ENCODE measurements at places on chromosomes 6 and 20. TPM values are rescaled to one million over a fixed set of nuclear protein-coding genes. Genes with fewer than 3 reads are reported as not detected.

The FOXQ1 gene
- 2.2 TPM for polyA plus RNA-seq

GRCh38 chr6:7541175-7542064 lies at the start of gene DSP:
TSS of gene DSP (plus strand) at chr6:7541671. CDS start at chr6:7541916, 245 bp downstream.
- peak; percentile 55 for DNase-seq

GRCh38 chr20:37384683-37385174 lies 38.8 kb downstream of the SRC start:
- peak; percentile 69 for DNase-seq

- no peak for DNase-seq
Measured at GRCh38 chr6:155400654-155400965, 55.0 kb downstream of the NOX3 start.

- no peak for DNase-seq
Measured at GRCh38 chr6:127463056-127463455, 3.9 kb upstream of the KIAA0408 start.

DNA sequence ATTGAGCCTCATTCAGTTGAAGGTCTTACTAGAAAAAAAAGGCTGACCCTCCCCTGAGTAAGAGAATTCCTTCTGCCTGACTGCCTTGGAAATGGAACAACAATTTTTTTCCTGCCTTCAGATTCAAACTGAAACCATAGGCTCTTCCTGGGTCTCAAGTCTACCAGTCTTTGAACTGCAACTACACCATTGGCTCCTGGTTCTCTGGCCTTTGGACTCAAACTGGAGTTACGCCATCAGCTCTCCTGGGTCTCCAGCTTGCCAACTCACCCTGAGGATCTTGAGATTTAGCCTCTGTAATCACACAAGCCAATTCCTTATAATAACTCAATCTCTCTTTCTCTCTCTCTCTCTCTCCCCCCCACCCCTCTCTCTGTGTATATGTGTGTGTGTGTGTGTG lies 36.0 kb upstream of the SNX9 start:
- DNase-seq, result no peak

DNA sequence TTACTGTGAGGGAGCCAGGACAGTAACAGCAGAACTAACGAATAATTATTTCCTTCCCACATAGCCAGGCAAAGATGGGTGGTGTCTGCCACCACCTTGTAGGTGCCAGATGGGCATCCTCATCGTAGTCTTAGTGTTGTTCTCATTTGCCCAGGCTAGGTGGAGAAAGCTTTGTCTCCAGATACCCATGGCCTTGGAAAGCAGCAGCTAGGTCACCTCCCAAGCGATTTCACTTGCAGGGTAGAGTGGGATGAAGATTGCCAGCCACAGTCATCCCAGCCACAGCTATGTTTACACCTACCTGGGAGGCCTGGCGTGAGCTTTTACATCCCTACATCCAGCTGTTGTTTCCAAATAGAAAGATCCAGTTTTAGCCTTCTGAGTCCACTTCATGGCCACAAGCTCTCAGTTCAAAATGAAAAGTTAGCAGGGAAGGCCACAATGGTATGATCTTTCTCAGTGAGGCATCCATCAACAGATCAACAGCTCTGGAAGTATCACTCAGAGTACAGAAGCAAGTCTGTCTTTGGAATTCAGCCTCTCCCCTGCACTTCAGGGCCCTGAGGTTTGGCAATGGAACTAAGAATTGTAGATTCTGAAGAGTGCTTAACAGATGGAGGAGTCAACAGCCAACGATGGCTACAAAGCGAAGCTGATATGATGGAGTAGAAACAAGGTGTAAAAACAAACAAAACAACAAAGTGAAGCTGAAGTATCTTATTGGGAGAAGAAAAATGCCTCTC lies 11.0 kb upstream of the SNRPC start:
- DNase-seq, result no peak
